ENCODE measurements at places on chromosomes 1 and 21.
A peak's percentile ranks its signal among the peaks of the same experiment; 100 is the strongest.

GRCh38 chr1:188325211-188325610 is 1496.5 kb downstream of the PLA2G4A start:
- DNase-seq, result no peak

- DNase-seq, result no peak
Observed at GRCh38 chr1:177857285-177857684, 112.6 kb downstream of the SEC16B start.

GRCh38 chr1:230056098-230056497 is 10.9 kb upstream of the GALNT2 start:
- no peak for DNase-seq

GRCh38 chr1:60813071-60813470 is 269.3 kb upstream of the NFIA start:
- DNase-seq, result no peak

DNA sequence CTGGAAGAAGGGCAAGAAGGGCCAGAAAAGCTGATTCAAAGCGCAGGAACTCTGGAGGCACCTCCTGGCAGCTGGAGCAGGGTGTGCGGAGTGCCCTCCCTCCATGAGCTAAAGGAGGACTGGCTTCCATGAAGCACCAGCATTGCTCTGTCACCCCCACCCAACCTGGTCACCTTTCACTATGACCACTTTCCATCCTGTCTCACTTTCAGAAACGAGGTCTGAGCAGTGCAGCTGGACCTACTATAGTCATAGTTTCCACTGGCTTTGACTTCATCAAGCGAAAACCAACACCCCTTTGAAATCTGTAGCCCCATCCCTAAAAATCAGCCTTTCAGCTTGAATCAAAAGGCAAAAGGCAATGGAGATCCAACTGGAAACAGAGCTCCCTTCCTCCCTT is 84.8 kb upstream of the CACNA1E start:
- peak; percentile 28 for DNase-seq

DNA sequence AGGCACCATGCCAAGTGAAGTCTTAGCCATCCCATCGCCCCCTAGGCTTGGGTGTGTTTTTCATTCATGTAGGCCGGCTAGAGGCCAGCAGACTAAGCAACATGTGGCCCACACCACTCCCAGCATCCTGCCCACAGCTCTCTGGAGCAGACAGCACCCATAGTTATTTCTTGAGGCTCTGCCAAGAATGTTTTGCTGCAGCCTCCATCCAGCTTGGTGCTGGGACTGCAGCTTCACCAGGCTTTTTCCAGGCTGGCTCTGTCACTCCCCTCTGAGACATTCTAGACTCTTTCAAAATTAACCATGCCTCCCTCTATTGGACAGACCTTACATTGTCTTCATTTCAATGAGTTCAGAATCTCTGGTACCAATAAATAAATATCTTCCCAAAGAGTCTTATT is 104.2 kb downstream of the DUSP10 start:
- no peak for DNase-seq

GRCh38 chr1:31624309-31624708 is 6.8 kb downstream of the HCRTR1 start:
- no peak for DNase-seq

- no peak for DNase-seq
Observed at GRCh38 chr1:214228976-214229375, 52.0 kb upstream of the SMYD2 start.

- DNase-seq, result no peak
Observed at GRCh38 chr1:171220581-171221054, 27.7 kb upstream of the FMO1 start.

DNA sequence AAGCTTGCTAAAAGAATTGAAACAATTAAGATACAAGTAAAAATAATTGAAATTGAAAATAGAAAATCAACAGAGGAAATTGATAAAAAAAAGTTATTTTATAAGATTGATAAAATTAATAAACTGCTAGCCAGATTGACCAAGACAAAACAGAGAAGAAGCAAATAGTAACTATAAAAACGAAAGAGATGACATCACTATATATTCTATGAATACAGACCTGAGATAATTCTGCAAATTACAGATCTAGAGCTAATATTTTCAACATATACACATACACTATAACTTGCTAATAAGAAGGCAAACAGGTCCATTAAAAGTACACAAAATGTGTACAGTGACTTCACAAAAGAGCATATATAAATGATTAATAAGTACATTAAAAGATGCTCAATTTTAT is 90.1 kb upstream of the RNPC3 start:
- DNase-seq, result no peak

DNA sequence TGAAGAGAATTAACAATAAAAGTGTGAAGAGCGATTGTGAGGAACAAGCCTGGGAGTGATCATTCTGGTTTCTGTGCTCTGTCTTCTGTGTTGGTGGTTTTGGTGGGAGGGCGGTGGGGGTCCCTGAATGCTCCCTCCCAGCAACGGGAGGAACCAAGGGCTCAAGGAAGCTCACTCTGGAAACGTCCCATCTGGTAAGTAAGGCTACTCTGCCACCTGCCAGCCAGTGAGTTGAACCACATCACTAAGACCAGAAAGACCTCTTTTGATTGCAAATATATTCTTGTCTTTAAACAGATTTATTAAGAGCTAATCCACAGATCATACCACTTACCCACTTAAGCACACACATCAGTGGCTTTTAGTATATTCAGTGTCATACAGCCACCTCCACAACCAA is 125.0 kb downstream of the PRDM2 start:
- no peak for DNase-seq

GRCh38 chr1:46413596-46413985 is 19.5 kb downstream of the FAAH start:
- DNase-seq, result peak; percentile 31

DNA sequence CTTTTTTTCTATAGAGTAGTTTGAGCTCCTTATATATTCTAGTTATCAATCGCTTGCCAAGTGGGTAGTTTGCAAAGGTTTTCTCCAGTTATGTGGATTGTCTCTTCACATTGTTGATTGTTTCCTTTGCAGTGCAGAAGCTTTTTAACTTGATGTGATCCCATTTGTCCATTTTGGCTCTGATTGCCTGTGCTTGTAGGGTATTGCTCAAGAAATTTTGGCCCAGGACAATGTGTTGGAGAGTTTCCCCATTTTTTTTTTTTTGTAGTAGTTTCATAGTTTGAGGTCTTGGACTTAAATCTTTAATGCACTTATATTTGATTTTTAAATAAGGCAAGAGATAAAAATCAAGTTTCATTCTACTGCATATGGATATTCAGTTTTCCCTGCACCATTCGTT is 774.8 kb upstream of the ADAMTS5 start:
- no peak for DNase-seq

- DNase-seq, result no peak
Observed at GRCh38 chr1:212666116-212666775, 33.4 kb downstream of the BATF3 start.

DNA sequence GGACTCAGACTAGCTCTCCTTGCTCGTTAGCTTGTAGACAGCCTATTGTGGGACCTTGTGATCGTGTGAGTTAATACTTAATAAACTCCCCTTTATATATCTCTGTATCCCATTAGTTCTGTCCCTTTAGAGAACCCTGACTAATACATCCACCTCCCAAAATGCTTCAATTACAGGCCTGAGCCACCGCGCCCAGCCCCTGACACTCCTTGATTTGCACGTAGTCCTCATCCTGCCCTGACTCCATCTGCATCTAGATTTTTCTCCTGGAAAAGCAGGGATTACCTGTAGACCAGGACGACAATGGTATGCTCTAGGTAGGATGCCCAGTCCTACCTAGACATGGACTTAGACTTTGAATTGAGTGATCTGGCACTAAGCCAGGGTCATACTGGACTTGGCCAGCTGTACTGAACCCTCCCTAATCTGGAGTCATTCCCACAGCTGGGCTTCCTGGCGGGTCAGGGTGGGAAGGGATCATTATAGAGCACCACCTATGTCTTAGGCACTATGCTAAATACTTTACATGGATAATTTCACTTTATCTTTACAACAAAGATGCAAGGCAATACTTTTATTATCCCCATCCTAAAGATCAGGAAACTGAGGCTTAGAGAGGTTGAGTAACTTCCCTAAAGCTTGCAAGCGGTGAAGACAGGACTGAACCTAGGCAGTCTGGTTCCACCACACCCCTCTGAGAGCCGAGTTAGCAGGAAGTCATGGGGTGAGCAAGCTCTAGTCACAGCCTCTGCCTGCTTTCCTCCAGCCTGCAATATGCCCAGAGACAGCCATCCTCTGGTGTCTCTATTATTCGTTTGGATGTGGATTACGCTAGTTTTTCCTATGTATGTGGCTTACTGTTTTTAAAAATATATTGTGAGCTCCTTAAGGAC is 89.4 kb downstream of the DTL start:
- peak; percentile 15 for DNase-seq

GRCh38 chr1:12346483-12347151 is 116.8 kb downstream of the VPS13D start:
- DNase-seq, result no peak

GRCh38 chr1:196466654-196467053 is 141.6 kb downstream of the KCNT2 start:
- no peak for DNase-seq

DNA sequence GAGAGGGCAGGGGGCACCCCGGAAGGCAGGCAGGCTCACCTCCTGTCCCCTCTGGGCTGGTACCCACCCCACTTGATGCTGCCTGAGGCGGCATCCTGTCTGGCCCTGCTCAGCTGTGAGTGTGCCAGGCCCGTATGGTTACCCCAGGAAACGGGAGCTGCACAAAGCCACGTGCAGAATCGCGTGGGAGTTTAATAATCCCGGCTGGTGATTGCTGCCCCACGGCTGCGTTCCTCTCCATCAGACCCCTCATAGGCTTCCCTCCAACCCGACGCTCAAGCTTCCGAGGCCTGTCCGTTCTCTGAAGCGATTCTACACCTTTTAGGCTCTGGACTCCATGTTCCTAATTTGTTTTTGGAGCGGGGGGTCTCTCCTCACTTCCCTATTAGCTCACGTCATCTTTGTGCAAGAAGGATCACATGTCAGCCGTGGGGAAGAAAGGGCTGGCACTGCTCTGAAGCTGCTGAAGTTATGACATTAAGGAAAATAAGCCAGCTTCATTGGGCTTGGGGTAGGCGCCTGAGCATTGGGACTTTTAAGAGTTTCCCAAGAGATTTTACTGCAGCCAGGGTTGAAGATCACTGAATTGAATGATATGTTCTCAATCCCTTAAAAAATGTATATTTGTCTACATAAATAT is 1.1 kb upstream of the B3GALT5 start:
- DNase-seq, result no peak

GRCh38 chr1:220497220-220497947 is 30.6 kb upstream of the MARK1 start:
- DNase-seq, result no peak

- peak; percentile 75 for DNase-seq
Observed at GRCh38 chr1:101239095-101240040, 2.5 kb downstream of the S1PR1 start.

GRCh38 chr1:186435336-186435735 is 25.6 kb downstream of the PDC start:
- no peak for DNase-seq

- no peak for DNase-seq
Observed at GRCh38 chr1:226095286-226095685, 32.8 kb downstream of the H3-3A start.

DNA sequence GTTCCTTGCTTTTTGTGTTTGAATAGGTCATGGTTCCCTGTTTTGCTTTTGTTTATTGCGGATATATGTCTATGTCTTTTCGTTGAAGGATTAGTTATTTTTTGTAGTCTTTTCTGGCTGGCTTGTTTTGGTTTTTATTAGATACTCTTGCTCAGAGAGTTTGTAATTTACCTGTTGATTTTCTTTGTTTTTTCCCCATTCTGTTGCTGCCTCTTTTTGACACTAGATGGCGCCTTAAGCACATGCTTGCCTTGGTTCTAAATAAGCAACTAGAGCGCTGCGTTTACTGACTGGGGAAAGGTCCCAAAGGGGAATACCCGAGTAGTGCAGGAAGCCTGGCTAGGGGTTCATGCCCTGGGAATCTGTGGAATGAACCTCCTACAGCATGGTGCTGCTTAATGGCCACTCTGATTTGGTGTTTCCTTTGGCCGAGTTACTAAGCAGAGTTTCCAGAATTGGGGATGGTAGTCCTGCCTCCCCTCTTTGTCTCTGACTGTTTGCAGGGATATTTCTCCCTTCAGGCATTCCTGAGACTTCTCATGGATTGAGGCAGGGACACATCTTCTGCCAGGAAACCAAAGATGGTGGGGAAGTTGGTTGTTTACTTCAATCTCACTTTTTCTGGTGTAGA is 143.2 kb downstream of the PTPRU start:
- DNase-seq, result peak; percentile 31

- no peak for DNase-seq
Observed at GRCh38 chr1:24020025-24020424, 39.9 kb upstream of the SRSF10 start.

DNA sequence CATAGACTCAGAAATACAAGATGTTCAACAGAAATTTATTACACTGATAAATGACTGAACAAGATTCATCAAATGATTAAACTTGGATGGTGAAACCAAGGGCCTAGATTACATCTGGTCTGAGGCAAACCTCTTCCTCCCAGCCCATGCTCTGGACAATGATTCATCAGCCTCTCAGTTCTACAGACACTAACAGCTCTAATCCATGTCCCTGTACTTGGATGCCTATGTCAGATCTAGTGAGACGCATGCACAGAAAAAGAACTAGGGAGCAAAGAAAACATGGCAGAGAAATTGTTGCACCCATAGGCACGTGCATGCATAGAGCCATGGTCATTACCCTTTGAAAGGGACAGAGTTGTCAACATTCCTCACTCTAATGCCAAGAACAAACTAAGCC is 250.1 kb downstream of the KCNH1 start:
- DNase-seq, result peak; percentile 10

DNA sequence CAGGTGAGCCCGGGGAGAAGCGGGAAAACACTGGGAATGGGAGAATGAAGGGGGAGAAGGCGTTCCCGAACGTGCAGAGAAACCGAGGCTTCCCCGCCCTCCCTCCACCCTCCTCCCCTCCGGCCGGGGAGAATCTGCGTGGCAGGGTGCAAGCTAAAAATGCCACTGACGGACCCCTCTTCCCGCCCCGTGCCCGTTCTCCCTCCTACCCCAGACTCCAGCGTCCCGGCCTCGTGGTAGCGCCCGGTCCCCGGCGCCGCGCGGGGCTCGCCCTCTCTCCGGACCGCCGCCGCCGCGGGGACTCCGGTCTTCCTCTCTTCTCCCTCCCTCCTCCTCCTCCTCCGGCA is 81.6 kb upstream of the AK4 start:
- no peak for DNase-seq

- no peak for DNase-seq
Observed at GRCh38 chr1:94253456-94254017, 16.2 kb upstream of the ARHGAP29 start.

GRCh38 chr1:183758913-183759312 is 46.0 kb upstream of the RGL1 start:
- DNase-seq, result no peak

- DNase-seq, result no peak
Observed at GRCh38 chr1:229768232-229768631, 142.2 kb downstream of the URB2 start.

DNA sequence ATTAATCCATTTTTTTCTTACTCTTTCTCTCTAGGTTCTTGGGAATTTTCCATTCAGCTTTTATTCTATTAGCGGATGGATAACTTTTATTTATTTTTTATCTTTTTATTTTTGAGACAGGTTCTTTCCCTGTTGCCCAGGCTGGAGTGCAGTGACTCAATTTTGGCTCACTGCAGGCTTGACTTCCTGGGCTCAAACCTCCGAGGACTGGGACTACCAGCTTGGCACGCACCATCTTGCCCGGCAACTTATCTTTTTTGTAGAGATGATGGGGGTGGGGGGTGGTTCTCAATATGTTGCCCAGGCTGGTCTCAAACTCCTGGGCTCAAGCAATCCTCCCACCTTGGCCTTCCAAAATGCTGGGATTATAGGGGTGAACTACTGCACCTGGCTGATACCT is 36.1 kb upstream of the CHIT1 start:
- no peak for DNase-seq

Measured in activated CD4-positive, alpha-beta T cell treated with anti-CD3 and anti-CD28 coated beads, Interleukin-2, Interleukin-4, amounts not matched to agents 100 ng/mL and 50 ng/mL, durations not matched to agents 16 hours and 8 hours (primary cell).